GM19239 (cell line): ENCODE measurements at places on chromosomes 13 and 19.

DNA sequence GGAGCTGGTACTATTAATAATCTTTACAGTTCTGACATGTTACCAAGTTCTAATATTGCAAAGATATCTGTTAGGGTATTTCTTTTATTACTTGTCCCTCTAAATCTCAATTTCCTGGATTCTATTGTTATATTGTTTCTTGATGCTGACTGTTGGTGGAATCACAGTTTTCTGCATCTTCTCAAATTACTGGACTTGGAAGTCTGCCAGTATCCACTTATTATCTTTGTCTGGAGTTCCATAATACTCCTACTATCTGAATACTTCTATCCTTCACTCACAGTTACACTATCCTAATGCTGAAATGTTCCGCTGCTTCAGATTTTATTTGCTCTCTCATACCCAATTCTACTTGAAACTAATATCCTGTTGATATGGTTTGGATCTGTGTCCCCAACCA lies 1985.7 kb upstream of the PRR20A start:
- DNase-seq: no peak

GRCh38 chr13:92260363-92260762 lies 861.9 kb downstream of the GPC5 start:
- DNase-seq: no peak

DNA sequence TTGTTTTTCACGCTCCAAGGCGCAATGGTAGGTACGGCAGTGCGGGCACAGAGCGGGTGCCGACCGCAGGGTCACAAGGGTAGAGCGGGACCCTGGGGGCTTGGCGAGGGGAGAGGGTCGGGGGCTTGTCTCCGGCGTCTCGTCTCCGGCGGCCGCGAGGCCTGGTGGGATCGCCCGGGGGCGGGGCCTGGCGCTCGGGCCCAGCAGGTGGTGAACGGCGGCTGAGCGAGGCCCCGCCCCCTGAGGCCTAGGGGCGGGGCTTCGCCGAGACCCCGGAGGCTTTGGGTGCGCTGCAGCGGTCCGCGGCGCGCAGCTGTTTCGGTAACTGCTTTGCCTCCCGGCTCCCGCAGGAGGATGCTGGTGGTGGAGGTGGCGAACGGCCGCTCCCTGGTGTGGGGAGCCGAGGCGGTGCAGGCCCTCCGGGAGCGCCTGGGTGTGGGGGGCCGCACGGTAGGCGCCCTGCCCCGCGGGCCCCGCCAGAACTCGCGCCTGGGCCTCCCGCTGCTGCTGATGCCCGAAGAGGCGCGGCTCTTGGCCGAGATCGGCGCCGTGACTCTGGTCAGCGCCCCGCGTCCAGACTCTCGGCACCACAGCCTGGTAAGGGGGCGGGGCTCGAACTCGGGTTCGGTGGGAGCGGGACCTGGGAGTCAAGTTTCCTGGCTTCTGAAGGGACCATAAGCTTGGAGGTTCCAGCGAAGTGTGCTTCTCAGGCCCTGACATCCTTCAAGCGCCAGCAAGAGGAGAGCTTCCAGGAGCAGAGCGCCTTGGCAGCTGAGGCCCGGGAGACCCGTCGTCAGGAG lies at the start of gene TSEN34:
TSS of gene TSEN34 (plus strand) at position 298 of the 800 bp plus-strand sequence. CDS start at position 355, 57 bp downstream.
- DNase-seq: no peak

DNA sequence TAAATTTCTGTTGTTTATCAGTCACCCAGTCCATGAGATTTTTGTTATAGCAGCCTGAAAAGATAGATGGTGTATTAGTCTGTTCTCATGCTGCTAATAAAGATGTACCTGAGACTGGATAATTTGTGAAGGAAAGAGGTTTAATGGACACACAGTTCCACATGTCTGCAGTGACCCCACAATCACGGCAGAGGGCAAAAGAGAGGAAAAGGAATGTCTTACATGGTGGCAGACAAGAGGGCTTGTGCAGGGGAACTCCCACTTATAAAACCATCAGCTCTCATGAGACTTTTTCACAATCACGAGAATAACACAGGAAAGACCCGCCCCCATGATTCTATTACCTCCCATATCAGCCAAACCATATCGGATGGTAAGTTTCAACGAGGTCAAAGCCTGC lies 309.2 kb downstream of the LIG4 start:
- DNase-seq: no peak

- DNase-seq: no peak
Measured at GRCh38 chr19:18408053-18408476, 10.6 kb upstream of the LRRC25 start.

DNA sequence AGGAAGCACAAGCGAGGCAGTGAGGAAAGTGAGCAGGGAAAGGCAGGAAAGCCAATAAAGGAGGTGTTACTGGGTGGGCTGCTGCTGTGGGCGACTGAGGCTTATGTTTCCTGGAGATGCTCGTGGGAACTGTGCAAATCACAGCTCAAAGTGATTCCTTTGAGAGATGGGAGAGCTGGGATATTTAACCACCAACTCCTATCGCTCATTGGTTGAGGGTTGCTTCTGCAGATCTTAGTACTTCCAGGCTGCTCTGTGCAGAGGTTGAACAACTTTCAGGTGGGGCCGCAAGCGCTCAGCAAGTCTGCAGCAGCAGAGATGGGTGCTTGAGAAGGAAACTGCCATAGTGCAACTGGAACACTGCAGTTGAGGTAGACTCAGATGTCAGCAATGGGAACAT lies 8.4 kb downstream of the PCDH8 start:
- DNase-seq: no peak

GRCh38 chr19:55176076-55176475 lies 4.0 kb downstream of the SYT5 start:
- no peak for DNase-seq
